ENCODE measurements at places on chromosomes 2 and 18.

DNA sequence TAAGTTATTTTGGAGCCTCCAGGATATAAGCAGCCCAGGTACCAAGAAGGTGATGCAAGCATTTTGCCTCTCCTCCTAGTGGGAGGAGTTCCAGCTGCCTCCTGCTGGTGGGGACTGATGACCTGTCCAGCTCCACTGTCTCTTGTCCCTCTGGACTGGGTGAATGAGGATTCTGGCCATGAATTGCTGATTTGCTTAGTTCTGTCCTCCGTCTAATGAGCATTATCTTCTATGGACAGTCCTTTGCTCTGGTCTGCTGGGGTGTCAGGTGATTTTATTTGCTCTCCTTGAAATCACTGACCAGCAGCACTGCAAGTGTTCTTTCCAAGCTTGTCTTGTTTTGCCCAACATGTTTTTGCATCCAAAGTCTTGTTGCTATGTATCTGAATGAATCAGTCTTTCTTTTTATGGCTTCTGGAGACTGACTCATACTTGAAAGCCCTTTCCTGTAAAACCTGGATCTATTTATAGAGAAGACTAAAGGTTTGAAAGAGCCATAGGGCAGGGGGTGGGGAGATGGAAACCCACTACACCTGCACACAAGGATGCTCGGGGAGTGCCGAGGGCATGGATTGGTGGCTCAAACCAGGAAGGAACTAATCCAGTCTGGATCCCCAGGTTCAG, 40.5 kb upstream of the EFHD1 start:
- DNase-seq: peak; percentile 91

- peak; percentile 64 for DNase-seq
These were observed 9.8 kb upstream of the ERBB4 start for GRCh38 chr2:212548455-212548819.

DNA sequence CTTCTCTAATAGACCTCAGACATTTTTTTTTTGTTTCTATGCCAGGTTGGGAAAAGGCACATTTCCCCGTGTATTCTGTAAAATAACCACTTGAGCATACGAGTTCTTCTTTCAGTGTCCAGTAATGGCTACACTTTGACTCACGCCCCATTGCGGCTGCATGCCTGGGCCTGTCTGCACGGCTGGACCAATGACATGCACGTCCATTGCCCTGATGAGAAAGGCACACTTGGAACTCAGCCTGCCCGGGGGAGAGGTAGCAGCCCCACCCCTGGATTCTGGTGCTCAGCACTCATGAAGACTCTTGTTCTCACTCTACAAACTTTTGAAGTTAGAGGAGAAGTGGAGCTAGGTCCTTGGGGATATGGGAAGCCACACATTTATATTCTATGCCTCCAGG, 5.8 kb downstream of the PCARE start:
- no peak for DNase-seq

GRCh38 chr2:43216629-43217028, 9.8 kb downstream of the ZFP36L2 start:
- DNase-seq: no peak

DNA sequence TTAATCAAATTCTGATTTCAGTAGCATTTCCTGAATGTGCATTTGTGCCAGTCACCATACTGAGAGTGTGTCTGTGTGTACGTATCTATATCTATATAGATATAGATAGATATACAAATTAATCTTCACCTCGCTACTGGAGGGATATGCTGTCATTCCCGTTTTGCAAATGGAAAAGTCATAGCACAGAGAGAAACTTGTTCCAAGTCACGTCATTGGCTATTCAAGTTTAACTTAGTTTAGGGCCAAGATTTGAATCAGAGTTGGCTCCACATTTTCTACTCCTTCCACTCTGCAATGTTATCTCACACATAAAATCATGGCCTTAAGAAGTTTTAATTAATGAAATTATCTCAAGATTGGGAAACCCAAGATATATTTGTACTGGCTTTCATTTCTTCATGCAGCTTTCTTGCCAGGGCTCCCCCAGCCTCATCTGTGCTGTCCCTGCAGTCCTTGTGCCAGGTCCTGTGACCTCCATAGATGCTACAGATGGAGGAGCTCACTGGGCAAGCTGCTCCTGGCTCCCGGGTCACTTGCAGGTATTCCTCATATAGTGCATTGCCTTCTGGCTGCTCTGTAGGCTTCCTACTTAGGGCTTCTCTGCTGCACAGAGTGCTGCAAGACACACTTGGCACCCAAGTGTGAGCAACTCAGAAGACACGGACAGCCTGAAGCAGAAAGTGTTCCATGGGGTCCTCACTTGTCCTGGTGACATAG, 245.8 kb downstream of the KCNS3 start:
- DNase-seq: no peak

DNA sequence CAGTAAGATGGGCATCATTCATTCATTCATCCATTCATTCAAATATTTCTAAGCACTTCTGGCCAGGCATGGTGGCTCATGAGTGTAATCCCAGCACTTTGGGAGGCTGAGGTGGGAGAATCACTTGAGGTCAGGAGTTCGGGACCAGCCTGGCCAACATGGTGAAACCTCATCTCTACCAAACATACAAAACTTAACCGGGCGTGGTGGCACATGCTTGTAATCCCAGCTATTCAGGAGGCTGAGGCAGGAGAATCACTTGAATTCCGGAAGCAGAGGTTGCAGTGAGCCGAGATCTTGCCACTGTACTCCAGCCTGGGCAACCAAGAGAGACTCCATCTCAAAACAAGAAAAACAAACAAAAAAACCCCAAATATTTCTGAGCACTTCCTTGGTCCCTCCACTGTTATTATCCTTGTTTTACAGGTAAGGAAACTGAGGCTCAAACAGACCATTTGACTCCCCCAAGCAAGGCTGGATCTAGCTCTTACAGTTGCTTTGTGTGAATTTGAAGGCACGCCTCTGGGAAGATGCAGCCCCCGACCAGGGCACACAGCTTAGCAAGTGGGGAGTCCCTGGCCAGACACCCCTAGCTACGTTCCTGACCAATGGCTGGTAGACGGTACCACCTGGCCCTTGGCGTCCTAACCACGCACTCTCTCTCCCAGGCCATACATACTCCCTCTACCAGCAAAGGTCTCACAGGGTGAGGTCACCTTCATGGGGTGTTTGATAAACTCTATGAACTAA, 50.6 kb upstream of the ODC1 start:
- no peak for DNase-seq

- DNase-seq: peak; percentile 95
These were observed 1.4 kb upstream of the SLC23A3 start for GRCh38 chr2:219171231-219171651.

DNA sequence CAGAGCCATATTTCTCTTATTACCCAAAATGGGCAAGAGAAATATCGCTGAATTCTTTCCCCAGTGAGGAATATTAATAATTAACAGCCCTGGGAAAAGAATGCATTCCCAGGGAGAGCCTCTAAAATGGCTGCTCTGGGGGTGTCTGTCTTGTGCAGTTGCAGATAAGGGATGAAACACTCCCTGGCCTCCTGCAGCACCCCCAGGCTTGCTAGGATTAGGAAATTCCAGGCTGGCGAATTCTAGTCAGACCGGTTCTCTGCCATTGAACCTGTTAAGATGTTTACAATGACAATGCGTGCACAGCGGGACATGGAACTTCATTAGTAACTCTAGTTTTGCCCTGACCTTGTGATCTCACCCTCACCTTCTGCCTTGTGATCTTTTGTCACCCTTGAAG, 24.5 kb downstream of the MRPL30 start:
- DNase-seq: no peak

- DNase-seq: no peak
These were observed 51.9 kb upstream of the RMDN2 start for GRCh38 chr2:37873229-37873628.

- no peak for DNase-seq
These were observed 56.9 kb upstream of the TMEM178A start for GRCh38 chr2:39608686-39609441.

GRCh38 chr2:61018318-61018755, 282 bp upstream of the PUS10 start:
- DNase-seq: peak; percentile 72

GRCh38 chr2:127193164-127193966, 26.7 kb downstream of the CYP27C1 start:
- no peak for DNase-seq

All from amniotic epithelial cell (primary cell).